Activated effector memory CD4-positive, alpha-beta T cell treated with anti-CD3 and anti-CD28 coated beads, Interleukin-2, amount 50 U/mL, for 16 hours (primary cell): ENCODE measurements at places on chromosomes 16 and 17.

GRCh38 chr17:45246861-45247428 is 14.9 kb downstream of the SPATA32 start:
- no peak for DNase-seq

DNA sequence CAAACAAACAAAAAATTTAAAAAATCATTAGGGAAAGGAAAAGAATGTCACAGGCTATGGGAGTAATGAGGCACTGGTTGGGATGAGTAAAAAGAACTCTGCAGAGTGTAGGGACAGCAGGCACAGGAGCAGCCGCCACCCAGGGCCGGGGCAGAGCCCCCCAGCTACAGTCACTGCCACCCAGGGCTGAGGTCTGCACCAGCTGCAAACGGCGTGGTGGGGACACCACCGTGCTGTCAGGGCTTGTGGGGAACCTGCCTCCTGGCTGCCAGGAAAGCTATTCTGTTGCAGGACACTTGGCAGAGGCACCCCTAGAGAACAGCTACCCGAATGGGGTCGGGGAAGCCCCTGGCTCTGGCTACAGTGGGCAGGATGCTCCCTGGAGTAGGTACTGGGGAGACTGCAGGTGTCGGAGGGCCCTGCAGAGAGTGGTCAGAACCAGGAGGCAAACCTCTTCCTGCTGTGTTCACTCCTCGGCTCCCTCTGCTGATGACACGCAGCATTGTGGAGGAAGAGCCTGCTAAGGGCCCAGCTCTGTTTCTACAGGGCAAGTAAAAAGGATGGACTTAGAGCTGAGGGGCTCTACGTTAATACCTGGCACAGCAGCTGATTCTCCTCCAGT is 32.3 kb upstream of the CAPN15 start:
- no peak for DNase-seq

DNA sequence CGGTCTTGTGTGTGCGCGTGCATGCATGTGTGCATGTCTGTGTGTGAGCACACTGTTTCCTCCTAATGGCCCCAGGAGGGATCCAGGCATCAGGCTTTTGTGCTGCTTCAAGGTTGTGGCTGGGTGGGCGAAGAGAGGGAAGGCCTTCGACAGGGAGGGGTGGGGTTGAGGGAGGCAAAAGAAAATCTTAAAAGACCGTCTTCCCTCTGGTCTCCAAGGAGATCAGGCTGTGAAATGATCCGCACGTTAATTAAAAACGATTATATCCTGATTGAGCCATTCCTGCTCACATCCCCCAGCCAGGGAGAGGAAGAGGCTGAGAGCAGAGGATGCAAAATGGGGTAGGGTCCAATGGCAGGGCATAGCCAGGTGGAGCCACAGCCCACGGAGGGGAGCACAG is 46.9 kb downstream of the RAI1 start:
- DNase-seq, result no peak

- DNase-seq, result no peak
Observed at GRCh38 chr16:75789237-75789636, 62.9 kb upstream of the CPHXL start.

DNA sequence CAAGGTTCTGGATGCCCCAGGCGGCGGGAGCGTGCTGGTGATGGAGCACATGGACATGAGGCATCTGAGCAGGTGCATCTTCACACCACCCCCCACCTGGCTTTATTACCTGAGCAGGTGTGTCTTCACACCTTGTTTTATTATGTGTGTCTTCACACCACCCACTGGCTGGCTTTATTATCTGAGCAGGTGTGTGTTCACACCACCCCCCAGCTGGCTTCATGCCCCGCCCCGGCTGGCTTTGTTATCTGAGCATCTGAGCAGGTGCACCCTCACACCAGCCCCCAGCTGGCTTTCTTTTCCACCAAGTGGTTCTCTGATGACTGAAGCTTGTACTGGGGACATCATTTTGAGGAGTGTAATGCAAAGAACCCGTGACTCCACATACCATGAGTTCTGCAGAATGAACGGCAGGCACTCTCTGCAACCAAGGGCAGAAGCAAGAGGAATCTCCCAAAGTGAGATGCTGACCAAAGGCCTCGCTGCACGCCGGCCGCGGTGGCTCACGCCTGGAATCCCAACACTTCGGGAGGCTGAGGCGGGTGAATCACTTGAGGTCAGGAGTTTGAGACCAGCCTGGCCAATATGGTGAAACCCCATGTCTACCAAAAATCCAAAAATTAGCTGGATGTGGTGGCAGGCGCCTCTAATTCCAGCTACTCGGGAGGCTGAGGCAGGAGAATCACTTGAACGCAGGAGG is 2.6 kb downstream of the FN3KRP start:
- DNase-seq, result no peak

- no peak for DNase-seq
Observed at GRCh38 chr16:84524346-84524920, 20.0 kb upstream of the MEAK7 start.

DNA sequence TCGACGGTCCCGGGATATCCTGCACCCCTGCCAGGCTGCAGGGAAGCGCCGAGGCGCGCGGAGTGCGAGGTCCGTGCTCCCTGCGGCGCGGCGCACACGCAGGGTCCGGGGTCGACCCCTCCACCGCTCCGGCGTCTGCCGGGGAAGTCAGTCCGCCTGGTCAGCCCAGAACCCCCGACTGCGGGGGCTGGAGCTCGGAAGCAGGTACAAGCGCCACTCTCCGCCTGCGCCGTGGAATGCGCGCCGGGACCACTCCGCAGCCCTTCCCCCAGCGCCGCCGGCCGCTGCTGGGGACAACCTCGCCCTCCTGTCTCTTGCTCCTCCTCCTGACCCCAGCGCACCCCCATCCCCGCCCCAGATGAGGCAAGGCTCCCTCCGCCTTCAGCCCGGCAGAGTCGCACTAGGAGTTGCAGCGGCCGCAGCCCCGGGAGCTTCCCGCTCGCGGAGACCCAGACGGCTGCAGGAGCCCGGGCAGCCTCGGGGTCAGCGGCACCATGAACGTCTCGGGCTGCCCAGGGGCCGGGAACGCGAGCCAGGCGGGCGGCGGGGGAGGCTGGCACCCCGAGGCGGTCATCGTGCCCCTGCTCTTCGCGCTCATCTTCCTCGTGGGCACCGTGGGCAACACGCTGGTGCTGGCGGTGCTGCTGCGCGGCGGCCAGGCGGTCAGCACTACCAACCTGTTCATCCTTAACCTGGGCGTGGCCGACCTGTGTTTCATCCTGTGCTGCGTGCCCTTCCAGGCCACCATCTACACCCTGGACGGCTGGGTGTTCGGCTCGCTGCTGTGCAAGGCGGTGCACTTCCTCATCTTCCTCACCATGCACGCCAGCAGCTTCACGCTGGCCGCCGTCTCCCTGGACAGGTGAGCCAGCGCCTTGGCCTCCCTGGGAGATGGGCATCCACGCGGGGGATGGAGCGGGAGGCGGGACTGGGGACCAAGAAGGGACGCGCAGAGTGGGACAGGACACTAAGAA is at the start of gene GALR2:
GALR2 (plus strand) TSS at position 392 of the 974 bp plus-strand sequence; CDS start at position 495, 103 bp downstream.
- DNase-seq, result no peak

GRCh38 chr17:72033334-72033733 is 87.5 kb upstream of the SOX9 start:
- DNase-seq, result no peak

DNA sequence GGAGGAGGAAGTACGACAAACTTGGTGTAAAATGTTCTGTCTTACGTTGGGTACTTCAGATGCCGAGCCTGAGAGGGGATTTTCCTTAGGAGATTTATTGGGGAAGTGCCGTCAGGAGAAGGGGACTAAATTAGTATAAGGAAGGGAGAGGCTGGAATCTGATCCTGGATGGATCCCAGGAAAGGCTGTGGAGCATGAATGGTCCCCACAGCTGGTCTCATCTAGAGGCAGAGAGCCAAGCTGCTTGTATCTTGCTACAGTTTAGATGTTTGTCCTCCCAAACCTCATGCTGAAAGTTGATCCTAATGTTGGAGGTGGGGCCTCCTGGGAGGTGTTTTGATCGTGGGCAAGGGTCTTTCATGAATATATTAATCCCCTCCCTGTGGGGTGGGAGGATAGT is 798.4 kb upstream of the EEF2KMT start:
- DNase-seq, result no peak

DNA sequence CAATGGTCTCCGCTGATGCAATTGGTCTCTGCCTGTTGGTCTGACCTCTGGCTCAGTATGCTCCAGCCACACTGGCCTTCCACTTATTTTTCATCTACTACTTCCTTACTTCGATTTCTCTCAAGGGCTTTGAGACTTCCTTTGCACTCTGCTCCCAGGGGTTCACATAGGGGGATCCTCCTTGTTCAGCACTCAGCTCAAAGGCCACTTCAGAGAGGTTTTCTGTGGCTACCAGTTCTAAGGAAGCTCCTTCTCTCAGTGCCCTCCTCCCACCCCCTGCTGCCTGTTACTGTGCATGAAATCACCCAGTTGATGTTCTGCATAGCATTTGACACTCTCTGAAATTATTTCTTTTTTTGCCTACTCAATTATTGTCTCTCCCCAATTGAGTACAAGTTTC is 476.4 kb downstream of the HS3ST3B1 start:
- DNase-seq, result no peak

- DNase-seq, result no peak
Observed at GRCh38 chr16:86018941-86019340, 120.0 kb downstream of the IRF8 start.

- no peak for DNase-seq
Observed at GRCh38 chr16:68367030-68367429, 56.2 kb downstream of the PRMT7 start.
